ENCODE measurements at places on chromosomes 3 and 15. TPM values are rescaled to one million over a fixed set of nuclear protein-coding genes. Genes with fewer than 3 reads are reported as not detected.
A peak's percentile ranks its signal among the peaks of the same experiment; 100 is the strongest.

Gene PIF1
- total RNA-seq, result 249 TPM

Gene PLA1A
- not detected for total RNA-seq

Gene DZIP1L
- total RNA-seq, result 11.2 TPM

Gene SGO1
- total RNA-seq, result 31.5 TPM

Gene LRRC15
- total RNA-seq, result 0.07 TPM

Gene CYP8B1
- 0.16 TPM for total RNA-seq

DNA sequence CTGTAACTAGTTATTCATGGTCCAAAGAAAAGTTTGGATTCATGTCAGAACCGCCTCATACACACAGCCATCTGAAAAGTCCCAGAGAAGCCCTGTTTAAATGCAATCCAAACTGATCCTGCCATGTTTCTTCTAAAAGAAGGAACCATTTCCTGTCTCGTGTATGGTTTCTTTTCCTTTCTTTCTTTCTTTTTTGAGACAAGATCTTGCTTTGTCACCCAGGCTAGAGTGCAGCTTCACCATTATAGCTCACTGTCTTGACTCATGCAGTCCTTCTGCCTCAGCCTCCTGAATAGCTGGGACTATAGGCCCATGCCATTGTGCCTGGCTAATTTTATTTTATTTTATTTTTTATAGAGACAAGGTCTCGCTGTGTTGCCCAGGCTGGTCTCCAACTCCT, 77.4 kb upstream of the NSMCE3 start:
- H3K27me3 ChIP-seq, result no peaks in the 10 kb centered on the region
- H3K4me1 ChIP-seq, result peaks cover 65% of the 10 kb centered on the region
- H3K36me3 ChIP-seq, result no peaks in the 10 kb centered on the region

GRCh38 chr3:148957586-148957985, 33.8 kb upstream of the GYG1 start:
- no peak overlapping the region for H3K27ac ChIP-seq
- H3K4me3 ChIP-seq, result no peak overlapping the region
- H3K4me1 ChIP-seq, result peaks cover 39% of the 10 kb centered on the region
- no peaks in the 10 kb centered on the region for H3K36me3 ChIP-seq
- H3K27me3 ChIP-seq, result no peaks in the 10 kb centered on the region

GRCh38 chr3:194271460-194272035, 79.6 kb downstream of the CPN2 start:
- H3K27ac ChIP-seq, result no peak overlapping the region
- no peak overlapping the region for H3K4me3 ChIP-seq
- peak; percentile 8 for DNase-seq

DNA sequence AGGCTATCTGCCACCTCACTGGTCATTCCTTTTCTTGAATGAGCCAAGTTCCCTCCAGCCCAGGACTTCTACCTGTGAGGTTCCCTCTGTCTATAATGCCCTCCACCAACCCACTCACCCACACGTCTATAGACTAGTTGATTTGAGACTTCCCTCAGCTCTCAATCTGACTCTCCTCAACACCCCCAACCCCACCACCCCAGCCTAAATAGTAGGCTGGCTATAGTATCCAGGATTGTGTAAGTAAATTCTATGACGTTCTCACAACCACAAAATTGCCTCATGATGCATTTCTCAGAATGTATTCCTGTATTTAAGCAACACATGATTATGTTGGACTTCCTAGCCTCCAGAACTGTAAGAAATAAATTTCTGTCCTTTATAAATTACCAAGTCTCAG, 2.2 kb downstream of the PLSCR1 start:
- H3K4me1 ChIP-seq, result peaks cover 36% of the 10 kb centered on the region
- H3K27ac ChIP-seq, result no peak overlapping the region
- no peak for DNase-seq
- H3K4me3 ChIP-seq, result peak overlapping the region; percentile 44
- peaks cover 7% of the 10 kb centered on the region for H3K27me3 ChIP-seq

DNA sequence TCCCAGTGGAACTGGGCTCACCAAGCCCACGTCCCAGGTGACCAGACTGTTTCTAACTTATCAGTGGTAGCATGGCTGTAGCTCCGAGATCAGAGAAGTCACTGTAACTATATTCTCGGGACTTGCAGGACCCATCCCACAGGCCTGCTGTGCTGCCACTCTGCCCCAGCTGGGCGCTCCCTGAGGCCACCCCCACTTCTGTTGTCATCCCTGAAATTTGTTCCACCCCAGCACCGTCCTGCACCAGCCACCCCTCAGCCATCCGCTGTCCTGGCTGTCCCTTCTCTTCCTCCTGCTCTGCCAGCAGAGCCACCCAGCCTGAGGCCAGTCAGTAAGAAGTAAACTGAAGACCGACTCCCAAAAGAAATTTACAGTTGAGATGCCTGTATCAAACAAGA, 33.0 kb upstream of the VILL start:
- peaks cover 36% of the 10 kb centered on the region for H3K4me1 ChIP-seq
- DNase-seq, result no peak
- H3K4me3 ChIP-seq, result no peak overlapping the region

DNA sequence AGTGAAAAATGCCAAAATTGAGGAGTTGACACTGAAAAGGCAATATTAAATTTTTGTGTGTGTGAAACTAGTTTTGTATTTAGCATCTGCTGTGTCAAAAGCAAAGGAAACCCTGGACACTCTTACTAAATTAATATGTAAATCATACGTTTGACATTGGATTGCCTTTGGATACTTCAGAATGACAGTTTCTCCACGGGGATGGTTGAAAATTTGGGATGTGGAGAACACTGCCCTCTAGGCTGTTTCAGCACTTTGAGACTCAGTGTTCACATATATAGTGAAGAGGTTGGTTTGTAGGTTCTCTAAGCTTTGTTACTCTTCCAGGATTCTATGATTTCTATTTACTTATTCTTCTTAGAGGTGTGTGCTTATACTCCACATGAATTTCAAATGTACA, 3.0 kb downstream of the ROBO2 start:
- H3K4me1 ChIP-seq, result peaks cover 26% of the 10 kb centered on the region
- peaks cover 24% of the 10 kb centered on the region for H3K27me3 ChIP-seq
- H3K27ac ChIP-seq, result no peak overlapping the region
- DNase-seq, result no peak

DNA sequence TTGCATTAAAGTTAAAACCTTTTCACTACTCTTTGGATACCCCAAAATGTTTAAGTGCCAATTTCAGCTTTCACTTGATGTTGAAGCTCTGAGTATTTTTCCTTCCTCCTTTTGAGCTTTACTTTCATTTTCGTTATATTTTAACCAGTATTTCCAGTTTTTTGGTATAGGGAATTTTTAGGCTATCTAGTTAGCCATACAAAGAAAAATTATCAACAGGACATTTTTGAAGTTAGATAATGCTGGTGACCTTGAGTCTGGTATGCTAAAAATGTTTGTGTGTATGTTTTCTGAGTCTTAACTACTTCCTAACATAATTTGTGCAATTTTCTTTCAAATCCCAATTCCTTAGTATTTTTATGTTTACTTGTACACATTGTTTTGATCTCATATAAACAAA, 284.8 kb downstream of the OTOL1 start:
- no peak overlapping the region for H3K27ac ChIP-seq
- H3K27me3 ChIP-seq, result no peaks in the 10 kb centered on the region
- peaks cover 25% of the 10 kb centered on the region for H3K36me3 ChIP-seq
- no peak overlapping the region for H3K4me3 ChIP-seq
- H3K4me1 ChIP-seq, result peaks cover 13% of the 10 kb centered on the region

DNA sequence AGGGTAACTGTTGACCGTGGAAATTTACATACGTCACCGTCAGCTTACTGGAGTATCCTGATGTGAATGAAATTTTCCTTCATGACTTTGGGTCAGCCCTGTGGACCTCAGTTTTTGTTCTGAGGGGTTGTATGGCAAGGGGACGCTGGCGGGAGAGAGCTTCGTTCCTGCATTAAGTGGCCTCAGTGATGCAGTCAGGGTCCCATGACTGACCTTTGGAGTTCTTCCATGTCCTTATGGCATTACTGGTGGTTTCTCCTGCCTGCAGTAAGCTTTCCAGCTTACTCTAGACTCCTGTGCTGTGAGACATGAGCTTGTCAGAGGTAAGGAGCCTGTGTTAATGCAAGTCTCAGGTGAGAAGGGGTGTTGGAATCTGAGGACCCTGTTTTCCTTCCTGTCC, 1.8 kb downstream of the CD276 start:
- H3K4me3 ChIP-seq, result peak overlapping the region; percentile 78
- no peaks in the 10 kb centered on the region for H3K27me3 ChIP-seq
- no peak overlapping the region for H3K27ac ChIP-seq
- no peak for DNase-seq

GRCh38 chr15:89121414-89121813, 33.2 kb downstream of the ABHD2 start:
- H3K4me3 ChIP-seq, result no peak overlapping the region
- H3K27me3 ChIP-seq, result no peaks in the 10 kb centered on the region
- H3K27ac ChIP-seq, result peak overlapping the region; percentile 90
- DNase-seq, result no peak

DNA sequence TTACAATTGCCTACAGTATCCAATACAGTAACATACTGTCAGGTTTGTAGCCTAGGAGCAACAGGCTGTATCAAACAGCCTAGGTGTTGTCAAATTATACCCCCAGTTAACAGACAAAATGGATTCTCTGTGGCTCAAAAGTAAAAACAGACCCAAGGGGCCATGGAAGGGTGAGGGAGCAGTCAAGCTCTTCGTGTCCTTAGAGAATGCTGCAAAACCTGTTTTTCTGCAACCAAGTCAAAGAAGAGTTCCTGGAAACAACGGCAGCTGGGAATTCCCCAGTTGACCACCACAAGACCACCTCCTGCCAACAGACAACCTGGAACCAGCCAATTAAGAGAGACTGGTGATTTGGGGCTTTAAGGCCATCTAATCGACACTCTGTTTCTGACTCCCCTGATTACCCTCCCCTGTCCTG, 11.1 kb upstream of the THUMPD3 start:
- peak overlapping the region; percentile 94 for H3K27ac ChIP-seq
- H3K4me3 ChIP-seq, result peak overlapping the region; percentile 20
- DNase-seq, result peak; percentile 28
- H3K36me3 ChIP-seq, result no peaks in the 10 kb centered on the region
- peaks cover 49% of the 10 kb centered on the region for H3K4me1 ChIP-seq

- H3K4me1 ChIP-seq, result peaks cover 11% of the 10 kb centered on the region
- DNase-seq, result no peak
- no peak overlapping the region for H3K27ac ChIP-seq
- H3K4me3 ChIP-seq, result no peak overlapping the region
- peaks cover 18% of the 10 kb centered on the region for H3K36me3 ChIP-seq
Measured at GRCh38 chr3:152030320-152030719, 156.9 kb downstream of the SUCNR1 start.

DNA sequence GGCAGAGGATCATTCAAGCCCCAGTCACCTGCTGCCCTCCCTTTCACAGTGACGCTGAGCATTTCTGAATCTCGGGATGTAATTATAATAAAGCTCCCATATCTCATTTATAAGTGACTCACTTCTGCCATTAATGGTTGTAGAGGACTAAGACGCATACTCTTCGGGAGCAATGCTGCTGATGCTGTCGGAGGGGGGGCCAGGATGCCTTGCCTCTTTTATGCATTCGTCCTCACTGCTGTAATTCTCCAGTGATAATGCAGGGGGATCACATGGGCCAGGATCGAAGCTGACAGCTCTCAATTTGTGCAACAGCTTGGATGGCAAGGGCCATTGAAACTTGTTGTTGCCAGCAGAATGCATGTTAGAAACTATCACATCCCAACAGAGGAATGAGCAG, 3.1 kb downstream of the HRH1 start:
- peaks cover 55% of the 10 kb centered on the region for H3K27me3 ChIP-seq
- H3K27ac ChIP-seq, result no peak overlapping the region
- no peak overlapping the region for H3K4me3 ChIP-seq
- no peaks in the 10 kb centered on the region for H3K36me3 ChIP-seq
- peaks cover 12% of the 10 kb centered on the region for H3K4me1 ChIP-seq

DNA sequence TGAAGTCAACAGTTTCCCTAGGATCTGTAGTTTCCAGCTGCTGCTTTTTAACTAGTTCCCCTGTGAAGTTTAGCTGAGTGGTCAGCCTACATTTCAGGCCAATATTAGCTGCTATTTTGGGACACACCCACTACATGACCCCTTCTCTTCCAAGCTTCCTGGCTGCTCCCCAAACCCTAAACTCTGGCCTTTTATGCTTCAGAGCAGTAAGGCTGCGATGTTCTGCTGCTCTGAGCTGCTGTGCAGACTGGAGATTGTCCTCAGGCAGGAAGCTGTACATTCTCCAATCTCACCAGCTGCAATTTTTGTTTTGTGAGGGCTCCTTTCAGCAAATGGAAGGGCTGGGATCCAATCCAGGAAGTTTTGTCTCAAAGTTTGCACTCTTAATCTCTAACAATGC, 48.0 kb upstream of the WDR72 start:
- no peaks in the 10 kb centered on the region for H3K36me3 ChIP-seq
- no peaks in the 10 kb centered on the region for H3K4me1 ChIP-seq
- no peak overlapping the region for H3K4me3 ChIP-seq

- H3K4me1 ChIP-seq, result no peaks in the 10 kb centered on the region
- peaks cover 45% of the 10 kb centered on the region for H3K36me3 ChIP-seq
- DNase-seq, result no peak
- no peak overlapping the region for H3K4me3 ChIP-seq
- no peak overlapping the region for H3K27ac ChIP-seq
- no peaks in the 10 kb centered on the region for H3K27me3 ChIP-seq
Measured at GRCh38 chr3:6825524-6825923, 35.4 kb upstream of the GRM7 start.

GRCh38 chr3:150746791-150747590, 16.0 kb downstream of the SIAH2 start:
- H3K4me3 ChIP-seq, result no peak overlapping the region
- H3K27me3 ChIP-seq, result no peaks in the 10 kb centered on the region
- peaks cover 6% of the 10 kb centered on the region for H3K36me3 ChIP-seq
- H3K27ac ChIP-seq, result peak overlapping the region; percentile 45
- no peak for DNase-seq
- H3K4me1 ChIP-seq, result peaks cover 13% of the 10 kb centered on the region

DNA sequence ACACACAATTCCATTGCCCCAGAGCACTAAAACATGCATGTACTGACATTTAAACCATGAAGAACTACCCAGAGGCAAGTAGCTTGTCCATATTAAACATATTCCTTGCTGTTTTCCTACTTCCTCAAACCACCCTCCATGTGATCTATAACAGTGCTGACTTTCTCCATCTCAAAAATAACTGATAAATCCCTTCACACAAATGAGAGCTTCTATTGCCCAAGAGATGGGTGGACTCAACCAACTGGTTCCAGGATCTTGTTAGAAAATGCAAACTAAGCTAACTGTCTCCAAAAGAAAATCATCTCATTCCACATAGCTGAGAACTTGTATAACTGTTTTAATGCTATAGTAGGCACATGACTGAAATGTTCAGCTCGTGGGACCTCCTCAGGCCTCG, 29.6 kb downstream of the DCLK3 start:
- H3K4me3 ChIP-seq, result no peak overlapping the region
- H3K4me1 ChIP-seq, result no peaks in the 10 kb centered on the region
- no peaks in the 10 kb centered on the region for H3K27me3 ChIP-seq

DNA sequence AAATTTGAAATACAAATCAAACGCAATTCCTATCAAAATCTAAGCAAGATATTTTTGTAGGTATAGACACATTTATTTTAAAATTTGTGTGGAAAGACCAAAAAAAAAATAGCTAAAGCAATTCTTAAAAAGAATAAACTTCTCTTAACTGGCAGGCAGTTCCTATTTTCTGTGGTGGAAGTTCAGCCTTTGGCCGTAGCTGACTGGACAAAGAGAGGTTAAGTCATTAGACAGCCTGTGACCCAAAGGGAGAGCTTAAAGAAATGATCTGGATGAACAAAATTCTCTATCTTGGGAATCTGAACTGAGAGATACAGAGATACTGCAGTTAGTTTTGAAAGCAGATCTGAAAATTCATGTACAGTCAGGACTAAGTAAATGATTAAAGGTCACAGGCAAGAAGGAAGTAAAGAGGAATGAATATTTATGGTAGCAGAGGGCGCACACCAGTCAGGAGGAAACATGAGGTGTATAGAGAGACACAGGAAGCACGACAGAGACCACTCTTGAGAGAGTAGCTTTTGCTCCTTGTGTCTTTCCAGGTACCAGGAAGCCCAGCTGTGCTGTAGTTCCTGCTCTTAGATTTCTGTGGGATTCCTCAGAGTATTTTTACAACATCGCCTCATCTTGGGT, 57.5 kb downstream of the TPRG1 start:
- no peaks in the 10 kb centered on the region for H3K27me3 ChIP-seq
- no peak for DNase-seq
- H3K4me1 ChIP-seq, result peaks cover 10% of the 10 kb centered on the region
- no peak overlapping the region for H3K27ac ChIP-seq
